ENCODE measurements at places on chromosomes 2 and 18.
A peak's percentile ranks its signal among the peaks of the same experiment; 100 is the strongest.

DNA sequence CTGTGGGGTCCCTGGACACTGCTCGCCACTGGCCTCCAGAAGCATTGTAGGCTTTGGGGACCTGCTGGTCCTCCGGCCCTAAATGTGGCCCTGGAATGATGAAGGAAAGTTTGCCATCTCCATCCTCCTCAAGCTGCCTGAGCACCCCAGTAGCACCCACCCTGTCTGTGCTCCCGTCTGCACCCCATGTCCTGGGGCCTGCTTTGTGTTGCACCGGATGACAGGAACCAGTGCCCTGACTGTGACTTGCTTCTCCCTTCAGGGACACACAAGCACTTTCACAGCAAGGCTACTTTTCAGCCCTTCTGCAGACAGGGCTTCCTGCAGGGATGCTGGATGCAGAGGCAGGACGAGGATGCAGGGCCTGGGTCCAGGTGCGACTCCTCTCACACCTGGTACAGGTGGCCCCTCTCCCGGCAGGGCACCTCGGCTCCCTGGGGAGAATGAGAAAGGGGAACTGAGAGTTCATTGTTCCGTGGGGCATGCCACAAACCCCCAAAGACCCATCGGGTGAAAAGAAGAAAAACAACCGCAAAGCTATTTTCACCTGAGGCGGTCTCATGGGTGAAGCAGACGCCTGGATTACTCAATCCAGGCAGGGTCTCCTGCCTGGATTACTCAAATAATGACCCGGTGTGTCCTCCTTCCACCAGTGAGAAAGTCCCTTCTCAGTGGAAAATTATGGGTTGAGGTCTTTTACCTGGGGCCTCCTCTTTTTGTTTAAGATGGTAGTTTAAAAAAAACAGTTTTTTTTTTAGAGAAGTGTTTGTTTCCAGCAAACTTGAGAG lies 74.9 kb downstream of the LONRF2 start:
- no peak for DNase-seq

DNA sequence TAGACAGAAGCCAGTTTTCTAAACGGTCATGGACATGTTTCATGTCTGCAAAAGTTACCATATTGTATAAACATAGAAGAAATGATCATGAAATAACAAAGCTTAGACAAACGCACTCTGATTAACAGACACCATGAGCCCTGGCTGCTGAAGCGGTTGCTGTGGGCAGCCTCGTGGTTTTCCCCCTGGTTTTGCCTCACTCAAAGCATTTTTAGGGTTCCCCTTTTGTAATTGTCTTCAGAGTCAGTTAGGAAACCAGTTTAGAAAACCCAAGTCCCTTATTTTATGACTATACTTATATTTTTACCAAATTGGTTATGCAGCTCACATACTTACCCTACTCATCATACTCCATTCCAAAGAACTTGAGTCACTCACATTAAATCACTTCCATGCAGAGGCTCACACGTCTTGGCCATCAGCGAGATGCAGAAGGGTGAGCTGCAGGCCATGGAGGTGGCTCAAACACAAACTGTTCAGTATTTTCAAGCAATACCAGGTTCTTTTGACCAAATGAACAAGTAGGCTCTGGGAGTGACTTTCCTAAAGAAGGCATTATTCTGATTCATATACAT lies 105.6 kb upstream of the SALL3 start:
- DNase-seq = no peak

DNA sequence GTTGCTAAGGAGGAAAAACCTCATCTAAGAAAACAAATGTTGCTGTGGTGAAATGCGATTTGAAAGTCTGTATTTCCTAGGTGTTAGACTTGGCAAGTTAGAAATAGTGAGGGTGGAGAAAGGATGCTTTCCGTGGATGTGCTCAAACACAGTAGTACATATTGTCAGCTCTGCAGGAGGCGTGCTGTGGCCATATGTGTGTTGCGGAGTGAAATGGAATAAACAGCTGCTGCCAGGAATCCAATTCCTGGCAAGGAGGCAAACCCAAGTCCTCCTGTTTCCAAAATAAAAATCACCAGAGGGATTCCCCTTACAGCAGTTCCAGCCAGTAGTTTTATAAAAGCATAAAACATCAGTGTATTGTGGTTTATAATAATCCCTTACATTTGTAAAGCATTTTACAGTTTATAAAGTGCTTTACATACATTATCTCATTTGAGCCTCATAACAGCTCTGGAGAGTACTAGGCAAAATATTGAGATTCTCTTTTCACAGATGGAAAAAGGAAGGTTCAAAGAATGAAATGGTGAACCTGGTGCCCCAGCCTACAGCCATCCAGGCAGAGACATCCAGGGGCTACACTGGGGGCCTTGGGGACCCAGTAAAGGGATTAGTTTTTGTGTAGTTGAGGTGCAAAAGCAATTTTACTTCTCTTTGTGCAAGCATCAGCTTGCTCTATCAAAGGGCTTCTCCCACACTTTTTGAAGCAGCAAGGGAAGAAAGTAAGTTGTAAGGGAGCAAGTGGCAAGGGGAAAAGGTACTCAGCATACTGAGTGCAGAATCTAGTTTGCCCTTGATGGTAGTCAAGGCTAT lies 206.0 kb downstream of the AGPS start:
- DNase-seq = peak; percentile 74

- no peak for DNase-seq
Observed at GRCh38 chr2:128196471-128196931, 105.5 kb downstream of the UGGT1 start.

GRCh38 chr2:43129676-43130547 lies 96.5 kb downstream of the ZFP36L2 start:
- no peak for DNase-seq

GRCh38 chr2:137812517-137812916 lies 151.8 kb upstream of the HNMT start:
- DNase-seq = no peak

DNA sequence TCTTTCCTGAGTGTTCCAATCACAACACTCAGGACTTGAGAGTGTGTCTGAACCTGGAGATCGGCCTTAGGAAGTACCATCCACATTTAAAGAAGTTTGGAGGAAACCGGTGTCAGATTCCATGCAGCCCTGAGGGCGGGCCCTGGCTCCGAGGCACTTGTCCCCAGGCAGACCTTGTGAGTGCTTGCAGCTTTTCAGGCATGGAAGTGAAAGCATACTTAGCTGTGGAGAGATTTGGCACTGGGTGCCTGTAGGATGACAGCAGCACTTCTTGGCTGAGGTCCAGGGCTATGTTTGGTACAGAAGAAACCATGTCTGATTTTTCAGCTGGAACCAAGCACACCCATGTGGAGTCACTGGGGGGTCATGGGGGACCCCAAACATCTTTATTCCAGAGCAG lies 230.8 kb downstream of the SEPTIN10 start:
- no peak for DNase-seq

DNA sequence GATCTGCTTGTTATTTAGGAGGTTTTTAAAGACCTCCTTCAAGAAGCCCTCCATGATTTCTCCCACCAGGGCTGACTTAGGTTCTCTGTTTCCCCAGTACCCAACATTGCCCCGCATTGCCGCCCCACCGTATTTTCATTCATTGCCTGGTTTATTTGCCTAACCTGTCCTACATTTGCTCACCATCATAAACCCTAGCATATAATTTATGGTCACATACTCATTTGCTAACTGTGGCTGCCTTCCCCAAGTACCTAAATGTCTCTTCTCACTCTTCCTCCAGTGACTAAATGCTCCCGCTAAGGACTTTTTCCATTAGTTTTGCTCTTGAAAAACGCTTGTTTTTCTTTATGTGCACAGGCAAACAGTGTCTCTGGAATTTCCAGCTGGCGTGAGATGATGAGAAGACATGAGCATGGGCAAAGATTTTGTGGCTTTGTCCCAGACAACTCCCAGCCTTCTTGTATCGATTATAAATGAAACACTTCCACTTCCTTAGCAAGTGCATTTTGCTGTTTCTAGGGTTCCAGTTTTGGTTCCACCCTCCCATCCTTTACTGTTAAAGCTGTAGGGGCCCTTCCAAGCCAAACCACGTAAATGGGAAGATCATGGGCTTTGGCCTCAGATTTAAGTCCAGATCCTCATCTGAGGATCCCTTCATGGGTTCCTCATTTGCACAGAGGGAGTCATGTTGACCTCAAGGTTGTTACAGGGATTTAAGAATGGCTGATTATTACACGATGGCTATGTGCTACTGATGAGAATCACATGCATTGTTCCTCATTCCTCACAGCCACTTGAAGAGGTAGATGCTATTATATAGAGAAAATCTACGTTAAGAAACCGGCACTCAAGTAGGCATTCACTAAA lies 21.0 kb upstream of the ARMC9 start:
- DNase-seq = no peak

GRCh38 chr18:39244242-39244641 lies 1678.6 kb upstream of the CELF4 start:
- DNase-seq = no peak

Data from NCI-H524 (cell line).